Stomach (tissue), 19 donors: ENCODE measurements at places on chromosomes 5 and 9. TPM values are rescaled to one million over a fixed set of nuclear protein-coding genes. Genes with fewer than 3 reads are reported as not detected.

GRCh38 chr9:94511955-94512265, 43.0 kb upstream of the PCAT7 start:
- H3K27ac ChIP-seq: no peak overlapping the region
- no peaks in the 10 kb centered on the region for H3K4me1 ChIP-seq
- DNase-seq: no peak
- H3K27me3 ChIP-seq: no peaks in the 10 kb centered on the region
- H3K36me3 ChIP-seq: no peaks in the 10 kb centered on the region

DNA sequence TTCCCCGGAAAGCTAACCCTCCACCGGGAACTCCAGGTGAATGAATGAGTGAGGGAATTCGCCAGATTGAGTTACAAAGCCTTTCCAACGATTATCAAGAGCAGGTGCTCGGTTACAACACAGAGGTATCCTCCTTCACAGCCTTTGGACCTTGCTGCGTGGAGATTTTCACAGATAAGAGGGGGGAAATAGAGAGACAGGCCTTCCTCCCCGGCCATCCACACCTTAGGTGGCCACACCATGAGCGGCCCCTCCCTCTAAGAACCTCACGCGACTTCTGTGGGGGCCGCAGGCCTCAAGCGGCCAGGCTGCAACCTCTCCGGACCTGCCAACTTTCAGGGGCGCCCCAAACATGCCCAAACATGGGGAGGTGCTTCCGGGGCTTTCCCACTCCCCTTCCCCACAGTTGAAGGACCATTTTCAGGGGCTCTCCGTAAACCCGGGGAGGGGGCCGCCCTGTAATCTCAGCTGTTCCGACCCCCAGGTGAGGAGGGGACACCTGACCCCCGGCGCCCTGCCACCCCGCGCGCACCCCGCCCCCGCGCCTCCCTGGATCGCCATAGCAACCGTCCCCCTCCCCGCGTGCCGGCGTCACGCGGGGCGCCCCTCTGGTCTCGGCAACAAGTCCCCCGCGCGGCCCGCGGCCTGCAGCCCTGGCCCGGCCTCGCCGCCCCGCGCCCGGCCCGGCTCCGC, 603 bp downstream of the DENND1A start:
- H3K4me3 ChIP-seq: peak overlapping the region; percentile 67
- H3K27ac ChIP-seq: peak overlapping the region; percentile 69
- no peaks in the 10 kb centered on the region for H3K36me3 ChIP-seq
- no peak for DNase-seq
- H3K4me1 ChIP-seq: peaks cover 28% of the 10 kb centered on the region

DNA sequence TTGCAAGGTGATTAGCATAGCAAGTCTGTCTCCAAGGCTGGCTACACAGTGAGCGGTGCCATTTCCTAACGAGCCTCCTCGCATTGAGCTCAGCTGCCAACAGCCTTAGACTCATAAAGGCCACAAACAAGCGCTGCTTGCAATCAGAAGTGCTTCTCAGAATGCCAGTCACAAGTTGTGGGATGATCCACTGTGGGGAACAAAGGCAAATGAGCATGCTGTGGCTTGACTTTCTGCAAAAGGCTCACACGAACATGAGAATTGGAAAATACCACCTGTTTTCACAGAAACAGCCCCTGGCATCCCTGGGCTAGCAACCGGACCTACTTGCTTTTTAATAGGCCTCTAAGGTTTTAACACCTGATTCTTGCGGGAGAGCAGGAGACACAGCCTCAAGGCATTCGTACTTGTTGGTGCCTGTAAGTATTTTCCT, 215.5 kb downstream of the FANCC start:
- peaks cover 25% of the 10 kb centered on the region for H3K36me3 ChIP-seq
- peak overlapping the region; percentile 64 for H3K27ac ChIP-seq
- no peak for DNase-seq
- H3K4me3 ChIP-seq: no peak overlapping the region
- H3K4me1 ChIP-seq: peaks cover 90% of the 10 kb centered on the region

STPG3 gene
- total RNA-seq: not detected

GRCh38 chr5:140988100-140988499, 21.8 kb downstream of the PCDHAC2 start:
- H3K36me3 ChIP-seq: no peaks in the 10 kb centered on the region
- H3K27me3 ChIP-seq: no peaks in the 10 kb centered on the region
- H3K4me1 ChIP-seq: no peaks in the 10 kb centered on the region
- no peak overlapping the region for H3K27ac ChIP-seq
- H3K4me3 ChIP-seq: no peak overlapping the region
- no peak for DNase-seq

DNA sequence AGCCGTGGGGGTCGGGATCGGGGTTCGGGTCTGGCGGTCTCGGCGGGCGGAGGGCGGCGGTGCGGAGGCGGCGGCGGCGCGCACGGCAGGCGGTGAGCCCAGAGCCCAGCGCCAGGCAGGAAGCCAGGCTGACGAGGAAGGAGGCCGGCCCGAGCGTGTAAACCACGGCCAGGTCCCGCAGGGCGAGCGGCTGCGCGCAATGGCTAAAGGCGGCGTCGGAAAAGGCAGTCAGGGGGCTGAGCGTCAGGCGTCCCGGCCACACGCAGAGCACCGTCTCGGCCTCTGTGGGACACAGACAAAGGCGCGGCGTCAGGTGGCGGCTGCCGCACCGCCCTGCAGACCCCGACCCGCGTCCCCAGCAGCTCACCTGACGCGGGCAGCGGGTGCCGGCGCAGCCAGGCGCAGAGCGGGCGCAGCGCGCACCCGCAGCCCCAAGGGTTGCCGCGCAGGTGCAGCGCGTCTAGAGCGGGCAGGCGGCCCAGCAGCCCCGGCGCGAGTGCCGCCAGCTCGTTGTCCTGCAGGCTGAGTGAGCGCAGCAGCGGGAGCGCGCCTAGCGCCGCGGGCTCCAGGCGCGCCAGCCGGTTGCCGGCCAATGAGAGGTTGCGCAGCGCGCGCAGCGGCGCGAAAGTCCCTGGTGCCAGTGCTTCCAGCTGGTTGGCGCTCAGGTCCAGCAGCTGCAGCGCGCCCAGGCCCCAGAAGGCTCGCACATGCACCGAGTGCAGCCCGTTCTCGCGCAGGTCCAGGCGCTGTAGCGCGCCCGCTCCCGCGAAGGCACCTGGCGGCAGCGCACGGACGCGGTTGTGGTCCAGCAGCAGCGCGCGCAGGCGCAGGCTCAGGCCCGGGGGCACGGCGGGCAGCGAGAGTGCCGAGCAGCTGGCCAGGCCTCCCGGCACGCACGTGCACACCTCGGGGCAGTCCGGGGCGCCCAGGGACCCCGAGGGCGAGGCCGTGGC, 671 bp downstream of the LRRC26 start:
- H3K27ac ChIP-seq: peak overlapping the region; percentile 25
- H3K36me3 ChIP-seq: no peaks in the 10 kb centered on the region
- H3K4me1 ChIP-seq: peaks cover 76% of the 10 kb centered on the region
- peak; percentile 73 for DNase-seq
- H3K27me3 ChIP-seq: peaks cover 88% of the 10 kb centered on the region
- H3K4me3 ChIP-seq: peak overlapping the region; percentile 42

BTNL8 gene
- 2.2 TPM for total RNA-seq

- no peaks in the 10 kb centered on the region for H3K27me3 ChIP-seq
- H3K4me1 ChIP-seq: peaks cover 63% of the 10 kb centered on the region
- H3K4me3 ChIP-seq: no peak overlapping the region
- H3K36me3 ChIP-seq: peaks cover 10% of the 10 kb centered on the region
These were observed 1.9 kb downstream of the MACROH2A1 start for GRCh38 chr5:135397084-135397483.

DNA sequence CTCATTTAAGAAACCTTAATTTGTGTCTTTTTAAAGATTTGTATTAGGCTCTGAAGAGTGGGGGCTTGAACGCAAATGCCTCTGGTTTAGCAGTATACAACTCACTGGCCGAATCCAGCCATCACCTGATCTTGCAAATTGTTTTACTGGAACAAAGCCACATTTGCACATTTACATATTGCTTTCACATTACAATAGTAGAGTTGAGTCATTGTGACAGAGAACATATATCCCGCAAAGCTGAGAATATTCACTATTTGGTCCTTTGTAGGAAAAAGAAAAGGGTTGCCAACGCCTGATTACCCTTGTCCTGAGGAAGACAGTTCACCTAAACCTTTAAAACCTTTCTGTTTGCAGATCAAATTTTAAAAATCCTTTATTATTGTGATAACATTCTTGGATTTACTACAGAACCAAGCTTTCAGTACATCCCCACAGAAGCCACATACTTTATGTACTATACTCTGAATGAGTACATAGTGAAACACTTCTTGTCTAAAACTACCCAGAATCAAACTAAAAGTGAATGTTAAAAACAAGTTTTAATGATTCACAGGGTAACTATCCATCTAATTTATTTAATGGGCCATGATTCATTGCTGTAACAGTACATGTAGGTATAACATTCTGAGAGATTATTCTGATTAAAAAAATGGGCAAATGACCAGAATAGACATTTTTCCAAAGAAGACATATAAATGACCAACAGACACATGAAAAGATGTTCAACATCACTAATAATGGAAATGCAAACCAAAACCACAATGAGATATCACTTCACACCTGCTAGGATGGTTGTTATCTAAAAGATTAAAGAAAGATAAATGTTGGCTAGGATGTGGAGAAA, 161.0 kb downstream of the SLC25A46 start:
- H3K4me3 ChIP-seq: no peak overlapping the region
- no peaks in the 10 kb centered on the region for H3K27me3 ChIP-seq
- no peaks in the 10 kb centered on the region for H3K4me1 ChIP-seq
- H3K36me3 ChIP-seq: no peaks in the 10 kb centered on the region

- H3K27ac ChIP-seq: no peak overlapping the region
- no peaks in the 10 kb centered on the region for H3K27me3 ChIP-seq
- H3K4me3 ChIP-seq: no peak overlapping the region
- H3K4me1 ChIP-seq: peaks cover 12% of the 10 kb centered on the region
These were observed 32.8 kb downstream of the ZNF474 start for GRCh38 chr5:122162100-122162638.

TUT7 gene
- 58.3 TPM for total RNA-seq

GRCh38 chr5:60183881-60184280, 290.4 kb upstream of the PDE4D start:
- no peaks in the 10 kb centered on the region for H3K36me3 ChIP-seq
- no peak overlapping the region for H3K4me3 ChIP-seq
- no peak overlapping the region for H3K27ac ChIP-seq
- H3K27me3 ChIP-seq: no peaks in the 10 kb centered on the region
- DNase-seq: no peak
- no peaks in the 10 kb centered on the region for H3K4me1 ChIP-seq

GARIN3 gene
- not detected for total RNA-seq

- H3K27me3 ChIP-seq: no peaks in the 10 kb centered on the region
- DNase-seq: no peak
- no peaks in the 10 kb centered on the region for H3K4me1 ChIP-seq
- no peak overlapping the region for H3K27ac ChIP-seq
These were observed 164.7 kb downstream of the DOCK2 start for GRCh38 chr5:169801781-169802180.

- no peaks in the 10 kb centered on the region for H3K27me3 ChIP-seq
- H3K27ac ChIP-seq: no peak overlapping the region
These were observed 255.9 kb downstream of the TRPM3 start for GRCh38 chr9:70865471-70865870.

UGT3A1 gene
- total RNA-seq: not detected

DNA sequence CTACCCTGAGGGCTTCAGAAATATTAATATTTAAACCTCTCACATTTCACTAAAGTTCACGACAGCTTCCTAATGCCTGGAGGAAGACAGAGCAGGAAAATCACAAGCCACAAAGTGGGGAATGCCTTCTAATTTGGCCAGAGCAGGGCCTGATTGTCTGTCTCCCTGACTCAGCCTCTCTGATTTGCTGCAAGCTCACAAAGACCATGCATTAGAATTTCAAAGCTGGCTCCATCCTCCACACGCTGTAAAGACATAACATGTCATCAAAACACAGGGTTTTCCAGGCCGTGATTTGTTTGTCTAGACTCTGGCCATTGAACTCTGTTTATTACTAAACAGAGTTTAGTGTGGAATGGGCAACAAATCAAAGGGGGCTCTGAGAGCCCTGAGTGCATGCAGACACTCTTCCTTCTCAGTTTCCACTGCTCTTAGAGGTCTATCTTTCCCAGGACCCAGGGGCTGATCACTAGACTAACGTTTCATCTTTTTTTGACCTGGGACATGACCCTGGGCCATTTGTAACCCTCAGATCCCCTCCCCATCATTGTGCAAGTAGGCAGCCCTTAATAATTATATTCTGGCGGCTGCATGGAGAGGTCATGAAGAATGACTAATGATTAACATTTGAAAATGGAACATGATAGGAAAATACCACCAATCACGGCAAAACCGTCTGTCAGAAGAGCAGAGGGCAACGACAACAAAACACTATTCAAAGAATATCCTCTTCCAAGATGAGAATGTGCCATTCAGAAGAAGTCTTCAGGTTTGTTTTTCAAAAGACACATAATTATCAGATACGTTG, 140.2 kb downstream of the ENC1 start:
- no peaks in the 10 kb centered on the region for H3K27me3 ChIP-seq
- DNase-seq: no peak
- H3K27ac ChIP-seq: no peak overlapping the region
- peaks cover 17% of the 10 kb centered on the region for H3K4me1 ChIP-seq
- H3K36me3 ChIP-seq: no peaks in the 10 kb centered on the region

- no peak for DNase-seq
- H3K4me3 ChIP-seq: peak overlapping the region; percentile 58
- no peaks in the 10 kb centered on the region for H3K27me3 ChIP-seq
- H3K4me1 ChIP-seq: peaks cover 30% of the 10 kb centered on the region
- peak overlapping the region; percentile 83 for H3K27ac ChIP-seq
These were observed 2.0 kb upstream of the ADAMTS6 start for GRCh38 chr5:65483546-65484346.

DNA sequence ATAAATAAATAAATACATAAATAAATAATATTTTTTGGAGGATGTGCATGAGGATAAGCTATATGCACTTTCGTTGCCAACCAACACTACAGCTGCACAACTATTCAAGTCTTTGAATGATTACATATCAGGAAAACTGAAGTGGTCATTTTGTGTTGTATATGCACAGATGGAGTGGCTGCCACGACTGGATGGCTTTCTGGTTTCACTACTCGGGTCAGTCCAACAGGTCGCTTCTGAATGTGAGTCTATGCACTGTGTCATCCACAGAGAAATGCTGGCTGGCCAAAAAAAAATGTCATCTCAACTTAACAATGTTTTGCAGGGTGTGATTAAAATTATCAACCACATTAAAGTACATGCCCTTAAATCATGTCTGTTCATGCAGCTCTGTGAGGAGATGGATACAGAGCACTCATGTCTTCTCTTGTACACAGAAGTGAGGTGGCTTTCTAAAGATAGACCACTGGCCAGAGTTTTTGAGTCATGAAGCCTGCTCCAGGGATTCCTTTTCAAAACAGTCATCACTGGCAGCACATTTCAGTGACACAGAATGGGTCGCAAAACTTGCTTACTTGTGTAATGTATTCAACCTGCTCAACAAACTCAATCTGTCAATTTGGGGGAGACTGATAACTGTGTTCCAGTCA, 589.8 kb upstream of the CYLC2 start:
- H3K4me1 ChIP-seq: no peaks in the 10 kb centered on the region
- H3K27me3 ChIP-seq: no peaks in the 10 kb centered on the region
- no peak for DNase-seq
- H3K36me3 ChIP-seq: no peaks in the 10 kb centered on the region
- H3K27ac ChIP-seq: no peak overlapping the region
